Right lung (tissue), 10 donors: ENCODE measurements at places on chromosomes 7 and 10. TPM values are rescaled to one million over a fixed set of nuclear protein-coding genes. Genes with fewer than 3 reads are reported as not detected.

GRCh38 chr10:124722798-124723783 is 21.1 kb downstream of the FAM53B start:
- DNase-seq, result no peak

GRCh38 chr7:159272739-159273138 is 128.1 kb upstream of the VIPR2 start:
- DNase-seq, result no peak

DNA sequence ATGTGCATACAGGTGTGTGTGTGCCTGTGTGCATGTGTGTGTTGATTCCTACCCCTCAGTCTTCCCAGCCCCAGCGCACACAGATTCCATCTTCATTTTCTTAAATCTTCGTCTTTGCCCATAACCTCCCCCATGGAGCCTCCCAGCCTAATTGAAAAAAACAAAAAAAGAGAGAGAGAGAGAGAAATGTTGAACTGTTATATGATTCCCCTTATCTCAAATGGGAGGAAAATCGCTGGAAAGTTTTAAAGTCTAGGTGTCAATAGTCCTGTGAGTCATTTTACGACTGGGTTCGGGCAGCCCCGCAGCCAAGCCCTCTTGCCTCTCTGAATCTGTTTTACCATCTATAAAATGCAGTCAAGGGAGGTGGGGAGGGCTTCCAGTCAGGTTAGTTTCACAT is 60.9 kb downstream of the SPOCK2 start:
- DNase-seq, result no peak

- no peak for DNase-seq
Measured at GRCh38 chr7:147492606-147493005, 1098.0 kb upstream of the C7orf33 start.

DNA sequence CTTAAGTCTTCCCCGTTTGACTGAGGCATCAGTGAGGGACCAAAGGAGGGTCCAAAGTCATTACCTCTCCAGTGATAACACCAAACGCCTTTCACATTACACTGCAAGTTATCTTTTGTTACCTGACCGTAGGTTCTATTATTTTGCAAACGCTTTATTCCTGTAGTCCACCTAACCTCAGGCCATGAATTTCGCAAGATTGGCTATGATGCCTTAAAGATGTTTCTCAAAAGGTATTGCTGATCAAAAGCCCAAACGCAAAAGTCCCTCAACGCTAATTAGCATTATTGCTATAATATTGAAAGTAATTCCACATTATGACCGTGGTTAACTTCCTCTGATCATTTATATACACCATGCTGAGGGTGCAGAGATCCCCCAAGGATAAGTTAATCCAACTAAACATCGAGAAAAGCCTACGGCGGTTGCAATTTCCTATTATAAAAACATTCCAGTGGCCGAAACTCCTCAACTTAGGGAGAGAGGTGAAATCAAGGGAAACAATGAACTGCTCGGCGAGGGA is 649 bp downstream of the DNA2 start:
- DNase-seq, result no peak

- DNase-seq, result no peak
Measured at GRCh38 chr7:130294314-130294713, 1.4 kb downstream of the CPA4 start.

- DNase-seq, result no peak
Measured at GRCh38 chr7:67671006-67671548, 674.4 kb downstream of the TYW1 start.

EEPD1 gene
- 18.4 TPM for polyA plus RNA-seq

HOXA9 gene
- polyA plus RNA-seq, result 0.85 TPM

SOSTDC1 gene
- polyA plus RNA-seq, result 38.0 TPM
